ENCODE measurements at places on chromosomes 5 and 9. TPM values are rescaled to one million over a fixed set of nuclear protein-coding genes. Genes with fewer than 3 reads are reported as not detected.

Gene RIOK2
- 28.1 TPM for total RNA-seq

Gene FAT2
- not detected for total RNA-seq

Gene FRRS1L
- total RNA-seq, result not detected

- H3K27me3 ChIP-seq, result no peaks in the 10 kb centered on the region
- no peak for DNase-seq
- peaks cover 16% of the 10 kb centered on the region for H3K36me3 ChIP-seq
- peak overlapping the region; percentile 54 for H3K4me3 ChIP-seq
- peaks cover 28% of the 10 kb centered on the region for H3K4me1 ChIP-seq
- H3K27ac ChIP-seq, result peak overlapping the region; percentile 70
Measured at GRCh38 chr5:103211576-103212561, 46.7 kb upstream of the MACIR start.

- H3K4me1 ChIP-seq, result no peaks in the 10 kb centered on the region
- H3K27ac ChIP-seq, result no peak overlapping the region
- H3K27me3 ChIP-seq, result no peaks in the 10 kb centered on the region
- no peaks in the 10 kb centered on the region for H3K36me3 ChIP-seq
- H3K4me3 ChIP-seq, result no peak overlapping the region
Measured at GRCh38 chr9:12516031-12516430, 177.2 kb upstream of the TYRP1 start.

DNA sequence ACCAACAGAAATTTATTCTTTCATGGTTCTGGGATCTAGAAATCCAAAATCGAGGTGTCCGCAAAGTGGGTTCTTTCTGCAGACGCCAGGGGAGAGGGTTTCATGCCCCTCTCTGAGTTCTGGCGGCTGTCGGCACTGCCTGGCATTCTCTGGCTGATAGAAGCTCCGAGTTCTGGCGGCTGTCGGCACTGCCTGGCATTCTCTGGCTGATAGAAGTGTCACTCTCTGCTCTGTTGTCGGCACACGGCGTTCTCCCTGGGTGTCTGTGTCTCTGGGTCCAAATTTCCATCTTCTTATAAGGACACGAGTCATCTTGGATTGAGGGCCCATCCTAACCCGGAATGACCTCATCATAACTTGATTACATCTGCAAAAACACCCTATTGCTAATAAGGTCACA lies 7.6 kb downstream of the GFI1B start:
- no peak for DNase-seq
- no peaks in the 10 kb centered on the region for H3K36me3 ChIP-seq
- H3K27me3 ChIP-seq, result peaks cover 39% of the 10 kb centered on the region
- H3K4me1 ChIP-seq, result peaks cover 3% of the 10 kb centered on the region
- H3K27ac ChIP-seq, result no peak overlapping the region

Measured in activated naive CD8-positive, alpha-beta T cell treated with anti-CD3 and anti-CD28 coated beads, Interleukin-2, amount 10 ng/mL, durations not matched to agents 7 days and 5 days (primary cell).